ENCODE measurements at places on chromosomes 6 and 20.
A peak's percentile ranks its signal among the peaks of the same experiment; 100 is the strongest.

DNA sequence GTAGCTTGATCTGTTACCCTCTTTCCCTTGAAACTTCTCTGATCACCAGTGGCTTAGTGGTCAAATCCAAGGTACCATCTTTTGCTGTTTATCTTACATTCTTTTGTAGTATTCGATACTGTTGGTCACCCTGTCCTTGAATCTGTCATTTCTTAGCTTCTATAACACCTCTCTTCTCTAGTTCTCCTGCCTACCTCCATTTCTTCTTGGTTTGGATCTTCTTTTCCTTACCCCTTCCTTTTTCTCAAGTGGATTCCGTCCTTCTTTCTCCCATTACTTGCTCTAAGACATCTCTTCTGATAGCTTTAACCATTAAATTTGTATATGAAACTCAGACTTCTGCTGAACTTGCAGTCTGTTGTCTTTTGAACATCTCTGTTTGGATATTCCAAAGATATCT lies 39.9 kb downstream of the QKI start:
- DNase-seq, result no peak

- no peak for DNase-seq
Observed at GRCh38 chr6:166563200-166563599, 23.3 kb downstream of the RAMACL start.

DNA sequence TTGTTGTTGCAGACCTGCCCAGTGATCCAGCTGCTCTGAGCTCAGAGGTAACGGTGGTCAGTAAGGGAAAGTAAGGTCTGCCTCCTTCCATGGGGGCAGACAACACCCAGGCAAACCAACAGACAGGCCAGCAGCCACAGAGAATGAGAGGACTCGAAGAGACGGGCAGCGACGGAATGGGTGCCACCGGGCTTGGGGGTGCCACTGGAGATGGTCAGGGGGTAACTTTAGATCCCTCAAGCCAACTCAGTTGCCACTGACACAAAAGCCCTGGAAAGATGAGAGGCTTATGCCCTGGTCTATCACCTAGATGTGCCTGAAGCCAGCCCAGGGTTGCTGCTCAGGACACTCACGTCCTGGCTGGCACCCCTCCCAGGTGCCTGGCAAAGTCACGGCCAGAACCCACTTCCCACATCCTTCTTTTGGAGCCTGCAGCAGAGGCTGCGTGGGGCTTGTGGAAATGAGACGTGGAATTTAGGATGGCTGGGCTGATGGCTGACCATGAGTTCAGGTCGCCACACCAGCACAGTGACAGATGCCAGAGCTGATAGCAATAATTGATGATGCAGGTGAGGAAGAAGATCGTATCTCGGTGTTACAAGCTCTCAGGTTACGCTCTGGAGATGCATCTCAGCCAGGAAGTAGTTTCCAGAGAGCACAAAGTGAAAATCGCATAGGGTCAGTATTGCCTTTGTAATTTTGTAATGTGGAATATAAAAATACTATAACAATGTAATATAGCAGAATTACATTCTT lies 209.1 kb downstream of the SYNDIG1 start:
- no peak for DNase-seq

GRCh38 chr6:130138116-130138908 lies 84.4 kb downstream of the SAMD3 start:
- no peak for DNase-seq

DNA sequence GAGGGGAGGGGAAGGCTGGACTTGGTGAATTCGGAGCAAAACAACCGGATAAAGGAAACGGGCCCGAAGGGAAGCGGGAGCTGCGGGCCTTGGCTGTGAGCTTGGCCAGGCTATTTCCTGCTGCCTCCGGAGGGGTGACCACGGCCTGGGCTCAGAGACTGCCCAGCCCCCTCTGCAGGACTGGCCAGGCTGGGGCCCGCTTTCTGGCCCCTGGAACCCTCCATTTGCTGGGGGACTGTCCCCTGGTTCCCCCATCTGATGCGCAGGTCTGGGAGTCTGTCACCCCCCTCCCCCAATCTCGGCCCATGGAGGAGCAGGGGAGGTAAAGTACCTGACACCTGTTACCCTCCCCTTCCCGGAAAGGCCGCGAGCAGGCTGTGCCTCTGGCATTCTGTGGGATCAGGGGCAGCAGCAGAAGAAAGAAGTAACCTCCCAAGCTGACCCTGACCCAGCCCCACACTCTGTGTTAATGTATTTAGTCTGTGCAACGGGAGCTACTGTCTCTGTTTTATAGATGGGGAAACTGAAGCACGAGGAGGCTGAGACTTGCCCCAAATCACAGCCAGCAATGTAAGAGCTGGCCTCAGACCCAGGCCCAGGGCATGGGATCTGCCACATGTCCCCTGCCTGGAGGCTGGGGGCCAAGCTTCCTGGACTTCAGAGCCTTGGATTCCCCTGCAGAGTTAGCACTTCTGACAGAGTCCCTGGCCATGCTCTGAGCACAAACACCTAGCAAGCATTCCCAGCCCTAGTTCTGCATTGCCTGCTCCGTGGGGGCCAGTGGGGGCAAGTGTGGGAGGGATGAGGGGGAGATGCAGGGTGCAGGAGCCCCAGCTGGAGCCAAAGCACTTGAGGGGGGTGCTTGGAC lies 3.5 kb downstream of the C20orf204 start:
- no peak for DNase-seq

GRCh38 chr6:146503096-146503495 lies 40.5 kb upstream of the RAB32 start:
- no peak for DNase-seq

- no peak for DNase-seq
Observed at GRCh38 chr6:129031051-129031599, 148.2 kb downstream of the LAMA2 start.

DNA sequence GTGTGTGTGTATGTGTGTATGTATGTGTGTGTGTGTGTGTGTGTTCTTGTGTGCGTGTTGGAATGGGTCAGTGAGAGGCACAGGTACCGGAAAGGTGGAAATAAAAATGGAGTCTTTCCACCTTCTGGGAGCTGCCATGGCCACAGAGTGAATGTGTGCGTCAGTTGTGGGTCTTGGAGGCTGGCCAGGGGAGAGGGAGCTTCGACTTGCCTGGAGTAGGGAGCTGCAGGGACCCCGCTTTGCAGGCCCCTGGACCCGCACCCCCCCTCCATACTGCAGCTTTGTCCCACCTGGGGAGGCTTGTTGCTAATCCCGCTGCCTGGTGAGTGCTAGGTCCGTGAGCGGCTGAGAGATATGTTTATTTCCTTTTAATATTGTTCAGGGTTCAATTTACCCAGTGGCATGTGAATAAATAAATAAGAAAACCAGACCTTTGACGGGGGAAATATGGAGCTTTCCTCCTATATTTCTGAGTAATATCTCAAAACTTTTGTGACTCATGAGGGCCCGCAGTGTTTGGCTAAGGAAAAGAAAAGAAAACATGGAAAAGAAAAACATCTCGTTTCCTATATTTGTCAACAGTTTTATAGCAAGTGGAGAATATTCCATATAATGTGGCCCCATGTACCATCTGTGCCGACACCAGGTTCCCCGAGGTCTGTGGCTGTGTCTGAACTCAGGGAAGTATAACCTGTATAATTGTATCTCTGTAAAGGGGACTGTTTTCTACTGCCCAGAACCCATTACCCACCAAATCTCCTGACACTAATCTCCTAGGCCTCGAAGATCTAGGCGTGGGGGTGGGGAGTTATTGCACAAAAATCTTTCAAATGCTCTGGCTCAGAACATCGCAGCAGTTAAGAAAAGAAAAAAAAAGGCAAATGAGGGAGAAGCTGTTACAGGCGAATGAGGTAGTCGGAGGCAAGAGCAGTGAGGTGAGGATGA lies 24.6 kb upstream of the CCDC167 start:
- peak; percentile 48 for DNase-seq

GRCh38 chr6:74479960-74480359 lies 725.9 kb downstream of the COL12A1 start:
- DNase-seq, result no peak

GRCh38 chr20:24770628-24771541 lies 178.2 kb upstream of the CST7 start:
- no peak for DNase-seq

Measured in T1000 (cell line).